ENCODE measurements at places on chromosomes 11 and 22.
A peak's percentile ranks its signal among the peaks of the same experiment; 100 is the strongest.

DNA sequence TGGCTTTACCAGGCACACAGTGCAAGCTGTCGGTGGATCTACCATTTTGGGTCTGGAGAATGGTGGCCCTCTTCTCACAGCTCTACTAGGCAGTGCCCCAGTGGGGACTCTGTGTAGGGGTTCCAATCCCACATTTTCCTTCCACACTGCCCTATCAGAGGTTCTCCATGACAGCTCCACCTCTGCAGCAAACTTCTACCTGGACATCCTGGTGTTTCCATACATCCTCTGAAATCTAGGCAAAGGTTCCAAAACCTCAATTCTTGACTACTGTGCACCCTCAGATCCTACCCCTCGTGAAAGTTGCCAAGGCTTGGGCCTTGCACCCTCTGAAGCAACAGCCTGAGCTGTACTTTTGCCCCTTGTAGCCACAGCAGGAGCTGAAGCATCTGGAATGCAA, 108.1 kb downstream of the SOX6 start:
- no peak for DNase-seq

- DNase-seq: no peak
Measured at GRCh38 chr22:43707648-43708047, 104.5 kb downstream of the EFCAB6 start.

GRCh38 chr11:57424137-57424791, 2.7 kb downstream of the SLC43A3 start:
- no peak for DNase-seq

GRCh38 chr11:122852074-122852795, 13.9 kb downstream of the CRTAM start:
- DNase-seq: peak; percentile 48

DNA sequence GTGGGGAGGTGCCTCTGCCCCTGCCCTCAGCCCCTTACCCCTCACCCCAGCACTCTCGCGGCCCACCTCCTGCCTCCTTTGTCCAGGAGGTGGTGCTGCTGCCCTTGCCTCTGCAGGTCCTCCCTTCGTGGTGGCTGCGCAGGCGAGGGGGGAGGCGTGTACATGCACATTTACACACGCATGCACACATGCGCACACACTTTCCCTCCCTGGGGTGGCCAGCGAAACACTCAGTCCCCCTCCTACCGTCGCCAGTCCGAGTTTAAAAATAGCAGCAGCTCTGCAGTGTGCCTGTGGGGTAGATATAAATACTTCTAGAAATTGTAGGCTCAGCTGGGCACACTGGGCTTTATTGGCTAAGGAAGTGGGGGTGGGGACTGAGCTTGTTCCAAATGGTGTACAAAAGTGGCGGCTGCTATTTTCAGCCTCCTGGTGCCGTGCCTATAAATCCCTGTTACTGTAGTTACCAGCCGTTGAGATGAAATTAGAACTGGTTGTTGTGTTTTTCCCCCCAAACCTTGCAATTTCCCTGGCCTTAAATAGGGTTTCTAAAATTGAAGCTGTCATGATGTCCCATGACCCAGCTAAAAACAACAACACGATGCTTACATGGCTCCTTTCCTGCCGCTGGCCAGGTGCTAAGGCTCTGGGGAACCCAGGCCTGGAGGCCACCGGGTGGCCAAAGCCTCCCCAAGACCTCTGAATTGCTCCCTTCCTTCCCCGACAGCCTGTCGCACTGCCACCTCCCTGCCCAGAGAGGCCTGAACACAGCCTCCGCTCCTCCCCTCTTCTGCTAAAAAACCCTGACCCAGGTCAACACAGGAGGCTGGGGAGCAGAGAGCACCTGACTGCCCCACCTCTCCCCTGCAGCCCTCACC, 12.4 kb downstream of the PICK1 start:
- no peak for DNase-seq

DNA sequence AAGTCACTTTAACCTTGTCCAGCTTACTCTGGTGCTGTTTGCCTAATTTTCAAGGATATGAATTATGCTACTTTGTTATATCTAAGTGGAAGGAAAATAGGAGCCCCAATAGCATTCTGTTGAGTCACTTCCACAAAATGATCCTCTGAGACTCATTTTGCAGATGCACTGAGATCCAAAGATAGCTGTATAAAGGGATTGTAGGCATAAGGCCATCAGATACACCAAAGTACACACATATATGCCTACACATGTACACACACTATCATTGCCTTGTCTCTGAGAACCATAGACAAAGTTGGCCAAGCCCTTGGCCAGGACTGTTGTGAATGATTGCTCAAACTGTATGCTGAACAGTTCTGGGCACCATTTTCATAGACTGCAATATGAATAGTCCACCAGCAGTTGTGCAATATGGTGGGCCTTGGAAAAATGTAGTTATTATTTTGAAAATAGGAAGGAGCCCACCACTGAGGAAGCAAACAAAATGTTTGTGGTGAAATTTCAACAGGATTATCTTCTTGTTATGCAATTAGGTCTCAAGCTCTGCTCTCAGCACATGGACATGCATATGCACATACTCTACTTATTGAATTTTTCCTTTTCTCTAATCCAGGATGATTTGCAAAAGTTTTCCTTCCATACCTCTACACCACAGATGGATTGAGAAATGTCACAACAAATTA, 186.0 kb upstream of the CTSC start:
- DNase-seq: no peak

DNA sequence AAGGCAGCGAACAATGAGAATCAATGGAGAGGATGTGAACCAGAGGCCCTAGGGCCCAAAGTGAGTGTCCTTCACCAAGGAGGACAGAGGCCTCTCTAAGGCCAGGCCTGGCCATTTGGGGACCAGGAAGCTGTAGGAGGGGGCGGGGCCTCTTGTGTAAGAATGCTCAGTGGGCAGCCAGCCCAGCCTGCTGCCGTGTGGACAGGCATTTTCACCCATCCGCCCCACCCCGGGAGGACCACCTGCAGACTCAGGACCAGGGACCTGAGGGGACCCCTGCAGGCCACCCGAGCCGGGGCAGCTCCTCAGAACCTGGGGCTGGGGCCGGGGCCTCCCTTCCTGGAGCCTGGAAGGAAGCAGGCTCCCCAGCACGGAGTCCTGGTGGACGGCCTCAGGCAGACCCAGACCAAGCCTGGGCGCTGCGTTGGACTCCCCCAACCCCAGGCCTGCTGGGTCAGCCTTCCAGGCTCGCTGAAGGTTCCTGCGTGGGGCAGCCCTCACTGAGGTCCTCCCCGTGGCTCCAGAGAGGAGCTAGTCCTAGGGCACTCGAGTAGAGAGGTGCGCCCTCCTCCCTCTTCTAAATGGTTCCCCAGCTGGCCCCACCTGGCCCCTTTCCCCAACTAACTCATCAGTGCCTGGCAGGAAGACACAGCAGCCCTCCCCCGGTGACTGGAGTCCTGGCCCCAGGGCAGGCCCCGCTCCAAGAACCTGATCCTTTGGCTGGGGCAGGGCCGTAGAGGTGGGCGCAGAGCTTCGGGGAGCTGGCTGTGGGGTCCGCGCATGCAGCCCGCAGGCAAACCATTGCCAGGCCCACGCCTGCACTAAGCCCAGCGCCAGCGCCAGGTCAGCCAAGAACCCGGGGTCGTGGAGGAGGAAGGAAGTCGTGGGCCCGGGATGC, 1.5 kb upstream of the TRABD start:
- no peak for DNase-seq

- no peak for DNase-seq
Measured at GRCh38 chr11:114058871-114059277, 637 bp upstream of the ZBTB16 start.

DNA sequence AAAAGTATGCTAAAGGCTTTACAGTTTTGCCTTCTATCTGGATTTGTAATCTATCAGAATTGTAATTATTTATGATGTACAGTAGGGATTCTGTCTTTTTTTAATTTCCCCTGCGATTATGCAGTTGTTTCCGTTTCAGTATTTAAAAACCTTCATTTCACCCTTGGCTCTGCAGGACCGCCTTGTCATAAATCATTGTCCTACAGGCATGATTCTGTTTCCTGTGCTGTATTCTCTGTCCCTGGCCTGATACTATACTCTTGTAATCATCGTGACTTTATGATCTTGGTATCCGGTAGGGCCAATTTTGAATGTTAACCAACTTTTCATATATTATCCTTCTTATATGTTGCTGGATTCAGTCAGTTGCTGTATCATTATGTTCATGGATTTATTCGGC, 151.7 kb downstream of the ATXN10 start:
- DNase-seq: no peak

DNA sequence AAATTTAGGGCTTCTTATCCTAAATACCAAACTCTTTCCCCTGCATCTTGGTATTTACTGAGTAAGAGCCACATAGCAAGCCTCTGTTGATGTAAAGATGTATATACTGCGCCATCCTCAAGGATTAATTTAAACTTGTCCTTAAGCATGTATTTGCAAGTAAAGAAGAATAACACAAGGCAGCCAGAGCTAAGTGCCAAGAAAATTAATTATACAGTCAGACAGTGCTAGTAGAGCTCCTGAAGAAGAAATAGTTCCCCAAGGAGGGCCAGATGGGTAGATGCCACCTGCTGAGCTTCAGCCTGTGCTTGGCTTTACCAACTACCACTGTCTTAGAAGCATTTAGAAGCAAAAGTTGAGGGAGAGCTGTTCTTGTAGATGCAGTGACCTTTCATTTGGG, 470.0 kb downstream of the BUD13 start:
- no peak for DNase-seq

DNA sequence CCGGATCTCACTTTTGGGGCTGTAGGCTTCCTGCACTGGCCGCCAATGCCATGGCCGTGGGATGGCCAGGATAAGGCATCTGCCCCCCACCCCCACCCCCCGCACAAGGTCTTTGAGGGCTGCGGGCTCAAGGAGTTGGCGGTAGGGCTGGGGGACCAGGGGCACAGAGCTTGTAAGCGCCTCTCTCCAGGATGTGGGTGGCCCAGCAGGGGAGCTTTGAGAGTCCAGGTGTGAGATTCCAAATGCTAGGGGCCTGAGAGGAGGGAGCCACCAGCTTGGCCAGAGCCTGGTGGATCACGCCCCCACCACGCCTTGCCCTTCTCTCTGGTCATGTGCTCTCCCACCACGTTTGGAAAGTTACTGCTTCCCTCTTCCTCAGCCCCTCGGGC, 5.0 kb downstream of the CD81 start:
- no peak for DNase-seq

- DNase-seq: no peak
Measured at GRCh38 chr11:68009391-68010089, 587 bp upstream of the ALDH3B1 start.

- DNase-seq: no peak
Measured at GRCh38 chr11:11916981-11917399, 75.2 kb downstream of the USP47 start.

GRCh38 chr11:44165432-44165831, 70.0 kb downstream of the EXT2 start:
- DNase-seq: no peak

GRCh38 chr22:37162221-37163095, 12.7 kb upstream of the IL2RB start:
- DNase-seq: peak; percentile 55

DNA sequence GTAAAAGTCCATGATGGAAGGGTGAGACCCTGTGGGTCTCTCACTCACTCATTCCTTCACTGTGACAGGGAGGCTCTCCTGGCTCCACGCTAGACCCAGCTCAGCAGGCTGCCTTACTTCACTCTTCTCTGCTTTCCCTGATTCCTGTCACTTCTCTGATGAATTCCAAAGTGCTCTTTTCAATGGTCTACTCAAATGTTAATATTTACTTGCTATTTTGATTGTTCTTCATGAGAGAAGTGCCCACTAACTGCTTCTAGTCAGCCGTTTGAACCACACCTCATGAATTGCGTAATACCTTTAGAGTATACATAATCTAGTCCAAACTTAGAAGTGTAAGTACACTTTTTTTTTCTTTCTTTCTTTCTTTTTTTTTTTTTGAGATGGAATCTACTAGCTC, 1350.2 kb upstream of the RAG2 start:
- DNase-seq: no peak

DNA sequence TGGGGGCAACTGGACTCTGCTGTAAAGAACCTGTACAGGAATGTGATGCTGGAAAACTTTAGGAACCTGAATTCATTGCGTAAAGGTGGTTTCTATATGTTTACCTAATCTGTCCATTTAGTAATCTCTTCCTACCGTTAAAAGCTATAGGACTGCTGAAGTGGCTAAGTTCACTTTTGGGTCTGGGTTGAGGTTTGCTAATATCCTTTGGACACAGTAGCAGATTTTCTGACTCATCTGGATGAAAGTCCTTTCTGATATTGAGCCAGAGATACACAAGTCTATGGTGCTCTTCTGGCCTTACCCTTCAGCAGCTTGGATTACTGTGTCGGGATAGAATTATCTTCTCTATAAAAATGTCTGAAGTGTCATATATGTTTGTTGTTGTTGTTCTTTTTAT, 16.9 kb downstream of the ZNF215 start:
- DNase-seq: no peak

DNA sequence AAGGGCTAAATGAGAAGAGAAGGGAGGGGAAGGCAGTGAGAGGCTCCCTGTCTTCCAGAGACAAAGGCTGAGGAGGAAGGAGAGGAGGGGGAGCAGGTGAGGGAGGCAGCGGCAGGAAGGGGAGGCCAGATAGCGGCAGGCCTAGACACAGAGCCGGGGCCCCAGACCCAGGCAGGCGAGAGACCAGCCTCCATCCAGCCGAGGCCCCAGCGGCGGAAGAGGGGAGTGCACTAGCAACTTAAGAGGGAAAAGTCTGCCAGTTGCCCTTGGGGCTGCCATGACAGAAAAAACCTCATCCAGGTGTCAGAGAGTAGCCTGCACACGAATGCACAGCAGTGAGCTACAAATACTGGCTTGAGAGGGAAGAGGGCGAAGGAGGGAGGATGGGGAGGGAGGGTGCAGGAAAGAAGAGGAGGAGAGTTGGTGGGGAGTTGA, 46.7 kb downstream of the IGLL1 start:
- no peak for DNase-seq

DNA sequence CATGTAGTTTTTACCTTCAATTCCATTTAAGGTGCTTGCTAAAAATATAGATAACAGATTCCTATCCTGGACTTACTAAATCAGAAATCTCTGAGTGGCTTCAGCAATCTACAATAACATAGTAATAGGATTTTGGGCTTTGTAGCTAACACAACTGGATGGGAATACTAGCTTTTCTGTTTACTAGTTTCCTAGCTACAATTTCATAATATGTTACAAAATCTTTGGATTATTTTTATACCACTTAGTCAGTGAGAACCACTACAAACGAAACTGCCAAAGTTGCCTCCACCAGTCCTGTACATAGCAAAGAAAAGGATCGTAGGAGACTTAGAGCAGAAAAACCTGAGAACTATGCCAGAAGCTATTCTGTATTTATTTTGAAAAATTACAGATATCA, 87.7 kb upstream of the ANO3 start:
- no peak for DNase-seq

GRCh38 chr11:114280696-114281095, 15.5 kb upstream of the NNMT start:
- no peak for DNase-seq
